ENCODE measurements at places on chromosomes 2 and 18.
A peak's percentile ranks its signal among the peaks of the same experiment; 100 is the strongest.

GRCh38 chr2:189854187-189854586 lies 69.9 kb downstream of the PMS1 start:
- no peak for DNase-seq

DNA sequence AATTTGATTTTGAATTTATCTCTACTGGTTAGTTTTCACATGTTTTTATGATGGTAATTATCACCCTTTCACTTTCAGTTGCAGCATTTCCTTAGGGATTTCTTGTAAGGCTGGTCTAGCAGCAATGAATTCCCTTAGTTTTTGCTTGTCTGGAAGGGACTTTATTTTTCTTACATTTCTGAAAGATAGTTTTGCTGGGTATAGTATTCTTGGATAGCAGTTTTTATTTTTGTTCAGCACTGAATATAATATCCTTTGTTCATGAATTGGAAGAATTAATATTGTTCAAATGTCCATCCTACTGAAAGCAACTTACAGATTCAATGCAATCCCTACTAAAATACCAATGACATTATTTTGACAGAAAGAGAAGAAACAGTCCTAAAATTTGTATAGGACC lies 30.2 kb downstream of the IL1RL2 start:
- no peak for DNase-seq

DNA sequence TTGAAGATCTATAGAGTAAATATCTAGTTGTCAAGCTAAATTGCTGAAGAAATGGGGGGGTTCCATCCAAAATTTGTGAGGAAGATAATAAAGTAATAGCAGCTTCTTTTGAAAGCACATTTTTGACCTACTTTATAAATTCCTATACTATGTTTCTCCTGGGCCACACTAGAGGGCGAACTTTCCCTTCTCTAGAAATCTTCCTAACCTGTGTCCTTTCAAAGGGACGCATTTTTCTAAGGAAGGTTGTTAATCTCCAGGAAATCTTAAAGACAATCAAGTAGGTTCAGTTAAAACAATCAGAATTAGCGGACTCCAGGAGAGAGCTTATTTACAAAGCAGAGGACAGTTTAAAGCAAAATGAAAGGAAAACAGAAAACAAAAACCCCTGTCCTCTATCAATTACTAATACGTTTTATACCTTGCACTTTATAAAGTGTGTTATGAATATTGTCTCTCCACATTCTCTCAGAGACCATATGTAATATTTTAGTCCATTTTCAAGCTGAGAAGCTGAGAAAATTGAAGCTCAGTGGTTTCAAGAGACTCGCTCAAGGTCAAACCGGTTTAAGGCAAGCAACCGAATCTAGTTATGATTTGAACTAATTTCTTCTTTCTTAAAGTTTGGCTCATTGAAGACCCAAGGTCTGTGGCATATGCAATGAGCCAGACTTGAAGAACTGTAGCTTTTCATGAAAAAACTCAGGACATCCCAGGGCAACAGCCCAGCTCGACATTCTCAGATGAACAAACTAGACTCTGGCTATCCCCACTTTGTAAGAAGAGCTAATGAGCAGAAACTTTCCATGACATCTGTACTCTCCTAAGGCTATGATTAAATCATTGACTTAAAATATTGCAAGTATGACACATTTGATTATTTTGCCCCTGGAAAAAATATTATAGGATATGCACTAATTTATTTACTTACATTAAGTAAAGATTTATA lies 273.6 kb downstream of the PAX3 start:
- DNase-seq = no peak

- DNase-seq = no peak
These were observed 17.9 kb upstream of the FIGN start for GRCh38 chr2:163753726-163754125.

DNA sequence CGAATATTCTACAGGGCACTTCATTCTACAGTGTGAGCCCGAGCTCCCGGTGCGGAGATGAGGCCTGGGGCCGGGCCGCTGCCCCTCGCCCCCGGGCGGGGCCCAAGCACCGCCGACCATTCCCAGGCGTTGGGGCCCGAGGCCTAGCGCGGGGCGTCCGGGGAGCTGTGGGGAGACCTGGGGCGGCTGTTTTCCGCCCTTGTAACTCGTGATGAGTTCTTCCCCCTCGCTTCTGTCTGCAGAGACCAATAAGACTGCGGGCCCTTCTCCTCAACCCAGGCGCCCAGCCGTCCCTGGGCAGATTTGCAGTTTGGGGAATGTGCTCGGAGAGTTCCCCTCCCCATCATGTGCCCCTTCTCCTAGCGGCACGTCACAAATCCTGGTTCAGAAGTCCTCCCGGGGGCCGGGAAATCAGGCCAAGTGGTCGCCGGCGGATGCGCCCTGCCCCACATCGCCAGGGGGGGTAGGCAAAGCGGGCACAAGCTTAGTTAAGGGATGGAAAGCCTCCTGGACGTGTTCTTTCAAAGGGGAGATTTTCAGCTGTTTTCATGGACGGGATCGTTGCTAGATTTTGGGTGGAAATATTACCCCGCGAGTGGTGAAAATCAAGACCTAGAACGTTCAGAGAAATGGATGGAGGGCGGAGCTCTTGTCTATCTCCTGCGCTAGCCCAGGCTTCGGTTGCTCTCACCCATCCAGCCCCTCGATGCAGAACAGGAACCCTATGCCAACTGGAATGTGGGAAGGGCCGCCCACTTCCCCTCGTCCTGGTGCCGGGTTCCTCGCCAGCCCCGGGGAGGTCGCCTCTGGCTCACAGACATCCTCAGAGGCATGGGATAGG lies 18.8 kb upstream of the HAAO start:
- peak; percentile 51 for DNase-seq

GRCh38 chr2:140863713-140864112 lies 1267.1 kb downstream of the LRP1B start:
- DNase-seq = no peak

- no peak for DNase-seq
These were observed 27.3 kb upstream of the EVA1A start for GRCh38 chr2:75587954-75588587.

DNA sequence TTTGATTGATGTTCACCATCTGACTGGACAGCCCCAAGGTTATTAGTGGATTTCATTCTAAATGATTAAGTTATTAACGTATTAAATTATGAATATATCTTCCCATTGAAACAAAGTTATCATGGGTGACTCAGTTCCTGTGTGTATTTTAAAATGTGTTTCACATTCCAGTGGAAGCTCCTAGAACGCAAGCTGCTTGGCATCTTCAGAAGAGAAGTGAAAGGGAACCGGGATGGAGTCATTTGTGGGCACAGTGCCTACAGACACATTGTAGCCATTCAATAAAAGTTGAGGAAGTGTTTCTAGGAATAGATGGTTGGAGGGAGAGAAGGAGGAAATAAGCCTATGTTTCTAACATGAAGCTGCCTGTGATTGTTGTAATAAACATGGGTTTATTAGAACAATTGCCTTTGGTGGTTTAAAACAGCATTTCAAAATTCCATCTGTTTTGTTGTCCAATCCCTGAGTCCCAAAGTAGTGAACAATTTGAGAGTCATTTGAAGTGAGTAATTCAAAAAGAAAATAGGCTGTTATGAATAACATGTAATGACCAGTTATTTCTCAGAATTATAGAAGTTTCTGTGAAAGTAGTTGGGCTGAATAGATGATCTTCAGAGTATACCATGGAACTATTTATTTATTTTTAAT lies 143.5 kb downstream of the PKP4 start:
- no peak for DNase-seq

DNA sequence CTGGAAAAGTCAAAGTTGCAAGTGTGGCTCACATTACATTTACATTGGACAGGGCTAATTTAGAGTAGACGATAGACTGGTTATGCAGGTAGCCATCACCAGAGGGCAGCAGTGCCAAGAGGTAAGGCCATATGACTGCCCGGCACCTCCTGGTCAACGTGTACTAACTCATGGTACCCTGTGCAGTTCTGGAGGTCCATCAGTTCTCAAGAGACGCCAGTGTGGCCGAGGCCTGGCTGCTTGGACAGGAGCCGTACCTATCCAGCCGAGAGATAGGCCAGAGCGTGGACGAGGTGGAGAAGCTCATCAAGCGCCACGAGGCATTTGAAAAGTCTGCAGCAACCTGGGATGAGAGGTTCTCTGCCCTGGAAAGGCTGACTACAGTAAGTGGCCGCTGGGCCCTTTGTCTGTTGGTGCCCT lies 65.8 kb upstream of the EML6 start:
- peak; percentile 50 for DNase-seq

- DNase-seq = no peak
These were observed 828.4 kb upstream of the SALL3 start for GRCh38 chr18:78151234-78151633.

- DNase-seq = no peak
These were observed 79.7 kb downstream of the PDK1 start for GRCh38 chr2:172635548-172635947.

GRCh38 chr2:151481744-151482143 lies 72.0 kb downstream of the RIF1 start:
- DNase-seq = peak; percentile 12

DNA sequence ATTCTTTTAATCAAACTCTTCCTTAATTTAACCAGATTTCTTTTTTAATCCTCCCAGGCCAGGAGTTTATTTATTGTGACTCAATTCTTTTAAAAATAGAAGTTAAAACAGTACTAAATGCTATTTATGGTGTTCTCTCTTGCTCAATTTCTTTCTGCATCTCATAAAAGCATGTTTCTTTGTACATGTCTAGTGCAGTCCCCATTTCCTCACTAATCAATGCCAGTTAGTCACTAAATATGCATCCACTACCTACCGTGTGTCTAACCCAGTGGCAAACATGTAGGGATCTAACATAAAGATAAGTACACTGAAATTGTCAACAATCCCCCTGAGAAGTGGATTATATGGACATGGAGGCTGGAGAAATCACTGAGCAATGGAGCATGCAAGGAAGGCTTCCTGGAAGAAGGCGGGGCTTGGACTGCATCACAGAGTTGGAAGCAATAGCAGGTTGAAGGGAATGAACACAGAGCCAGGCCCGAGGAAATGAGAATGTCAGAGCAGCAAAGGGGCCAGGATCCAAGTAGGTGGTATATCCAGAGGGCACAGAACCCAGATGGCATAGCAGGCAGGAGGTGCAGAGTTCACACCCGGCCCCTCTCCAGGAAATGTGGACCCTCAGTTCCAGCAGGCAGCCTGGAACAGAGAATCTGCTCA lies 105.3 kb upstream of the FOSL2 start:
- DNase-seq = no peak

- no peak for DNase-seq
These were observed 15.1 kb downstream of the ACKR3 start for GRCh38 chr2:236584521-236585384.

GRCh38 chr2:178477443-178478129 lies 814 bp downstream of the FKBP7 start:
- DNase-seq = no peak

- no peak for DNase-seq
These were observed 199.1 kb downstream of the TRIB2 start for GRCh38 chr2:12915787-12916186.

DNA sequence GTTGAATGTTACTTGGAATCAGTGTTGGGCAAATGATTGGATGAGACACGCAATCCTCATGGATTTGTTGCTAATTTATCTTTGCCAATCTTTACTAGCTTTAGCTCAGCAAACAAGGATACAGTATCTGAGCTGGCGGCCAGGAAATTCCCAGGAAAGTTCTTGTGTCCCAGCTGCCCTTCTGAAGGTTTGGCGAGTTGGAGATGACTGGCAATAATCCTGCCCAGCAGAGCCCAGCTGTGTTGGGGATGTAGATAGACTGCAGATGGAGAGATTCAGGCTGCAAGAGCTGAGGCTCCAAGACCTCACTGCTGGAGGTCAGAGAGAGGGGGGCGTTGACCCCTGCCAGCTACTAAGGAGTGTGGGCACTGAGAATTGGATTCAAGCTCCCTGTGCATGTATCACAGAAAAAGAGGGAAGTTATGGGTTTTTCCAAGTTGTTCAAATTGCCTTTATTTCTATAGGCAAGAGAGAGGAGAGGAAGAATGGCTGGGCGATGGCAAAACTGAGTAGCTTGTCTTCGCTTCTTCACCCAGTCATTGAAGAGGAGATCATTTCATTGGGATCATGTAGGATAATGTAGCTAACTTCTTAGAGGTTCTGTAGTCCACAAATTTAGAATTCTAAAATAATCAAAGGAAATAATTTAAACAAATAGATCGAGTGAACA lies 506.8 kb upstream of the LRATD1 start:
- DNase-seq = no peak

GRCh38 chr2:95031076-95031725 lies 5.7 kb downstream of the MAL start:
- no peak for DNase-seq

GRCh38 chr2:158486150-158486969 lies 29.6 kb downstream of the PKP4 start:
- DNase-seq = no peak

- DNase-seq = peak; percentile 52
These were observed 194.8 kb downstream of the ZEB2 start for GRCh38 chr2:144325086-144325485.

GRCh38 chr2:38416296-38417036 lies 39.4 kb upstream of the ATL2 start:
- DNase-seq = no peak

DNA sequence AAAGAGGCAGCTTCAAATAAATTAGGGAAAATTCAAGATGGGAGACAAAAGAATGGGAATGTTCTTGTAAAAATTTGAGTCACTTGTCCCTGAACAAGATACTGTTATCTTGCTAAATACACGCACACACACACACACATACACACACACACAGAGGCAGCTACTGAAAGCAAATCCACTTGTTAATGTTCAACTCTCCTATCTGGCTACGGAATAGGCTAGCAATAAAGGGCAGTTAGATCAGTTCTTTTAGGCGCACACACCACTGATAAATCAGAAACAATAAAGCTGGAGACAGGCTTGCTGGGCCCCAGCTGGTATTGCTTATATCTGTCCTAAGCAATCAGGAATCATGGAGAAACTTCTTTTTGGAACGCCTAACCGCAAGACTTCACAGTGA lies 461.6 kb downstream of the BCL11A start:
- DNase-seq = no peak

- no peak for DNase-seq
These were observed 50.1 kb upstream of the MAPRE2 start for GRCh38 chr18:34991152-34991551.

- DNase-seq = no peak
These were observed 102.1 kb downstream of the MYOM1 start for GRCh38 chr18:3117493-3118192.

GRCh38 chr2:29398384-29399237 lies 283.4 kb downstream of the CLIP4 start:
- DNase-seq = no peak

- no peak for DNase-seq
These were observed 136.1 kb downstream of the SH3BP4 start for GRCh38 chr2:235087832-235088495.

Measured in activated naive CD4-positive, alpha-beta T cell treated with Interleukin-2 at 50 U/mL for 16 hours (primary cell).